ENCODE measurements at places on chromosomes 11 and 22.
A peak's percentile ranks its signal among the peaks of the same experiment; 100 is the strongest.

- DNase-seq: no peak
Observed at GRCh38 chr11:121894581-121894980, 221.4 kb downstream of the BLID start.

- no peak for DNase-seq
Observed at GRCh38 chr22:19750507-19751490, 9.8 kb upstream of the TBX1 start.

DNA sequence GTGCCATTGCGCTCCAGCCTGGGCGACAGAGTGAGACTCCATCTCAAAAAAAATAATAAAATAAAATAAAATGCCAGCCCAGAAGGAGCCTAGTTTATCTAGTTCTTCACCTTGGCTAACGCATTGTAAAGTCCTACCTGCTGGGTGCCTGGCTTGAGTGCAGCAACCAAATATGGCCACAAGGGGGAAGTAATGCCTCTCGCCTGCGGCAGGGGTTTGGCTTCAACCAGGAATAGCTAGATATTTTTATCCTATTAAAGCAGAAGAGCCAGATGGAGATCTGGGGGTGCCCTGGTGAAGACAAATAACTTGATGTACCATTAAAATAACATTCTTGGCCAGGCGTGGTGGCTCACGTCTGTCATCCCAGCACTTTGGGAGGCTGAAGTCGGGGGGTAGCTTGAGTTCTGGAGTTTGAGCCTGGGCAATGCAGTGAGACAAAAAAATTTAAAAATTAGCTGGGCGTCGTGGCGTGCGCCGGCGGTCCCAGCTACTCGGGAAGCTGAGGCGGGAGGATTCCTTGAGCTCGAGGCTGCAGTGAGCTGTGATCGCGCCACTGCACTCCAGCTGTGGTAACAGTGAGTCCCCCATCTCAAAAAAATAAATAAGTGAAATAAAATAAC lies 20.6 kb upstream of the PLEKHB1 start:
- peak; percentile 84 for DNase-seq

- no peak for DNase-seq
Observed at GRCh38 chr11:64990222-64990923, 6.4 kb downstream of the BATF2 start.

DNA sequence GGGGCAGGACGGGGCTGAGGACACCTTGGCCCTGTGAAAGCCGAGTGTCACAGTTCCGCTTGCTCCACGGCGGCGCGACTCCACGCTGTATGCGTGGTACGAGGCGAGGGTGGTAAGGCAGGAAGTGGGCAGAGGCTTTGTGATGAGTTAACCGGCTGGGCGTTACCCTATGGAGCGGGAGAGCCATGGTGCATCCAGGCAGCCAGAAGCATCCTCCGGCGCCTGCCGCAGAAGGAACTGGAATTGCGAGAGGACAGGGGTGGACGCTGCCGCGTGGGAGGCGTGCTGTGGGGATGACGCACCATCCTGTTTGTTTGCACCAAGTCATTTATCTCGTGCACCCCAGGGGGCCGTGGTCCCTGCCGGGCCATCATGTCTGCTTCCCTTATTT lies 643.9 kb downstream of the BRD1 start:
- no peak for DNase-seq

- no peak for DNase-seq
Observed at GRCh38 chr11:105211806-105212554, 72.4 kb upstream of the CARD18 start.

DNA sequence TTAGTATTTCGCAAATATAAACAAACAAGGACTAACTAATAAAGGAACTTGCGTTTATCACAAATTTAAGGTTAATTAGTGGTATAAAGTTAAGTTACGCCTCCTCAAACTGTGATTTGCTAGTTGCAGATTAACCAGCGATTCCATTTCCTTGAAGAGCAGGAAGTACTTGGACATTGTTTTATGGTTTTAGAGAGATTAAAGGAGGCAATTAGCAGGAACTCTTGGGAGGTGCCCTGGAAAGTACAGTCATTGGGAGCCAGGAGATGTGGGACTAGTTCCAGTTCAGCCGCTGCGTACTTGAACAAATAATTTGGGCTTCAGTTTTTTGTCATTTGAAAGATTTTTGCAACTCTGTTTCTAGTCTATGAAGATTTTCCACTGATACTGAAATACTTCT lies 3.3 kb downstream of the FAM118B start:
- peak; percentile 47 for DNase-seq

DNA sequence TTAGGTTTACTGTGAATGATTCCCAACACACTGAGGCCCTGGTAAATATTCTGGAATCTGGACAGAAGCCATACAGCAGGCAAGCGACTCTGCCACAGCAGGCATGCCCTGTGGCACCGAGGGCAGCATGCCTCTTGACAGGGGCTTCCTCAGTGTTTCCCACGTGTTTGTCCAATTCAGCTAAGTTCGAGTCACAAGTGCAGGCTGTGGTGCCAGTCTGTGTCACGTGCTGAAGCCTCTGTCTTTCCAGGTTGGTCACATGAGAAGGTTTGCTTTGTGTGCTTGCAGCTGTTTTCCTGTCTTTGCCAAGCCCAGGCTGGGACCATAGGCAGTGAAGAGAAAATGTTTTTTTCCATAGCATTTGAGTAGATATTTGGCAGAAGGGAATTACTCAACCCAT lies 2.4 kb upstream of the PPFIBP2 start:
- DNase-seq: peak; percentile 32

- peak; percentile 58 for DNase-seq
Observed at GRCh38 chr11:2122222-2122906, 16.8 kb downstream of the IGF2 start.

GRCh38 chr11:17015627-17016126 lies 1.5 kb upstream of the PLEKHA7 start:
- DNase-seq: no peak

GRCh38 chr11:2143799-2144543 lies 4.8 kb upstream of the IGF2 start:
- DNase-seq: peak; percentile 60

DNA sequence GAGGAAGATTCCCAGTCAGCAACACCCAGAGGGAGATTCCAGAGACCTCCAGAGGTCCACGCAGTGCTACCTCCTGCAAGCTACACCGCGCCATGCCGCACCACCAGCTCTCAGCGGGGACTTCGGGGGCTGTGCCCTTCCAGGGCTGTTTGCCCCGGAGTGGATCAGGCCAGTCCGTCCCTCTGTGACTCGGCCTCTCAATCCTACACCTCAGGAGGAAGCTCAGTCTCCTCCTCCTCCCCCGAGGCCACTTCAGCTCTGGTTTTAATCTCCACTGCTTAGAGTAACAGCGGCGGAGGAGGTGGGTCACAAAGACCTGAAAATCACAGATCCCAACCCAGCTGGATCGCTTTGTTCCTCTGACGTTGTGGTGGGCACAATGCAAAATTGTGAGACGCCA lies 68.6 kb downstream of the PHF21B start:
- no peak for DNase-seq

DNA sequence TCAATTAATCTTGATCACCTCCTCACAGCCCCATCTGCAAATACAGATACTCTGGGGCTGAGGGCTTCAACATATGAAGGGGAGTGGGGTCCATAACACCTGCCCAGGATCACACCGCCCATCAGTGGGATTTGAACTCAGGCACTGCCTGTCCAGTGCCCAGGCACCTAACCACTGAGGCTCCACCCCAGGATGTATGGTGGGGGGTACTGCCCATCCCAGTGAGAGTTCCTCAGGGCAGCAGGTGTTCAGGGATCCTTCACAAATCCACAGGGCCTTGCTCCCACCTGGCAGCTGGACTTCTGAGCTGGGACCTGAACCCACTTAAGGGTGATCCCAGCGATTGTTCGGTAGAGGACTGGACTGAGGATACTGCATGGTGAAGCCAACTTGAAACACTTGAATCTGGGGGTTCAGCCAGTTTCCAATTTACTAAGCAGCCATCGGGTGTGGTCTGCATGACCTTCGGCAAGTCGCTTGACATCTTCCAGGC lies 33.3 kb downstream of the PRDM11 start:
- no peak for DNase-seq

DNA sequence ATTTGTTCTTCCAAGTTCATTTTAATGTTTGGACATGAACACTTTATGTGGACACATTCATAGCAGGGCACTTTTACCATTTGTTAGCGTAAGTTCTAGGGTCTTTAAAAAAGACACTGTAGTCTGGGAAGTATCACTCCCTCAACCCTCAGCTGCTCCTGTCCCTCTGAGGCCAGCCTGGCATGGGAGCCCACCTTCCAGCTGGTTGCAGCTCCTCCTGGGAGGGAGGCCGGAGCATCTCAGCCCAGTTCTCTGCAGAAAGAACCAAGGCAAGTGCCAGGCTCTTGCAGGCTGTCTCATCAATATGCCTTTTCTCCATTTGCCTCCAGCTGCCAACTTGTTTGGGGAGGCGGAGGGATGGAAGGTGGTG lies 150.6 kb downstream of the OPCML start:
- DNase-seq: no peak

- no peak for DNase-seq
Observed at GRCh38 chr11:88377646-88378045, 40.1 kb upstream of the CTSC start.

DNA sequence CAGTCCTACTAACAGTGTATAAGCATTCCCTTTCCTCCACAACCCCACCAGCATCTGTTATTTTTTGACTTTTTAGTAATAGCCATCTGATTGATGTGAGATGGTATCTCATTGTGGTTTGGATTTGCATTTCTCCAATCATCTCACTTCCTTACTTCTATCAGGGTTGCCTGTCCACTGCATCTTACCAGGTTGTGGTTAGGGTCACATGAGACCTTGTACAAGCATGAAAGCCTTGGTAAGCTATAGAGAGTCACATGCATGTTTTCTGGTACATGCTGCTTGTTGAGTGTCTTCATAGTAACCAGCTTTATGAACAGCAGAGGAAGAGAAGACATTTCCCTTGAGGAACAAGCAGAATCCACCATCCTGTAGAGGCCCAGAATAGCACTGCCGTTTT lies 102.9 kb upstream of the PAX6 start:
- DNase-seq: no peak

- no peak for DNase-seq
Observed at GRCh38 chr22:19615001-19615461, 90.8 kb upstream of the CLDN5 start.

GRCh38 chr11:17931595-17931994 lies 81.3 kb downstream of the SERGEF start:
- no peak for DNase-seq

- no peak for DNase-seq
Observed at GRCh38 chr11:73291781-73292524, 16.1 kb upstream of the ARHGEF17 start.

- DNase-seq: peak; percentile 80
Observed at GRCh38 chr11:30488304-30488998, 97.7 kb downstream of the MPPED2 start.

DNA sequence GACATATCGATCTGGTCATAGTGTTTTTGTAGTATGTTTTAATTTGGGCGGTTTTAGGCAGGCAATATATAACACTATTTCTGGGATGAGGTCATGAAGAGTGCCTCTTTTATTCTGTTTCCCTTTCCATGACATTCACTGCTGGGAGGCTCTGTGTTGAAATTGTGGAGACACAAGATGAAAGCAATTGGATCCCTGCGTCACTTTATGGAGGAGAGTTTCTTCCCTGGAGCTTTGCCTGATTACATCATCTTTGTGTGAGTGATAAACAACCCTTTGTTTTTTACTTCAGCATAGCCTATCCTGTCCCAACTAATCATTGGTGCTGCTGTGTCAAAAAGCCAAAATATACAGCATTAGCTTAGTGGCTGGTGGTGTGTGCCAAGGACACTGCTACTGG lies 48.6 kb downstream of the PARVG start:
- DNase-seq: no peak

GRCh38 chr11:63873311-63873710 lies 34.4 kb downstream of the MARK2 start:
- DNase-seq: no peak

DNA sequence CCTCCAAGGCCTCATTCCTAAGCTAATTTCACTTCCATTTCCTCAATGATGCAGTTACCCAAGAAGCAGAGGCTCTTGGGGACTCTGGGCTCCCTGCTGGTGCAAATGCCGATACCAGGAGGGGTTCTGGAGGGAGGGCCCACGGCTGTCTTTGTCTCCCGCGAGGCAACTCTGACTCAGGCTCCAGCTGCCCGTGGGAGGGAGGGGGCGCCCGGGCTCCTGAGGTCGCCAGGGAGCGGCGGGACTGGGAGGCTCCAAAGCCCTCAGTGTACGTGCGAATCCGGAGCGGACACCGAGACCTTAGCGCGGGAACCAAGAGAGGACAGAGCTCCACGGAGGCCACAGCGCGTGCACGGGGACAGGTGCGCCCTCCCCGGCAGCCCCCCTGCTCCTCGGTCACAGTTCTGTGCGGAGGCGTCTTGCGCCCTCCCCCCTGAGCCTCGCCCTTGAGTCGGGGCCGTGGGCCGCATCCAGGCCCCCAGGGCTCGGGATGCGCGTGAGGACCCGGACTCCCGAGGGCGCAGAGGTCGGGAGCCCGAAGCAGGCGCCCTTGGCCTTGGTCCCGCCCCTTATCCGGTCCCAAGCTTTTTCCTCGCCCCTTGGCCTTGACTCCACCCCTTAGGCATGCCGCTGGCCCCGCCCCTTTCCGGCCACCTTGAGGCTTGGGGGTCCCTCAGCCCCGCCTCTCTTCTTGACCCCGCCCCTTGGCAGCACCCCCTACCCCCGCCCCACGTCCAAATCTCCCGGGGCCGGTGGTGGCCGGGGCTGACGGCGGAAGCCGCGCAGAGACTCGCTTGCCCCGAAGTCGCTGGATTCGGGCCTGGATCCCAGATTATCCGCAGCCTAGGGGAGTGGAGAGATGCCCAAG lies 4.7 kb upstream of the SHISA8 start:
- peak; percentile 66 for DNase-seq

DNA sequence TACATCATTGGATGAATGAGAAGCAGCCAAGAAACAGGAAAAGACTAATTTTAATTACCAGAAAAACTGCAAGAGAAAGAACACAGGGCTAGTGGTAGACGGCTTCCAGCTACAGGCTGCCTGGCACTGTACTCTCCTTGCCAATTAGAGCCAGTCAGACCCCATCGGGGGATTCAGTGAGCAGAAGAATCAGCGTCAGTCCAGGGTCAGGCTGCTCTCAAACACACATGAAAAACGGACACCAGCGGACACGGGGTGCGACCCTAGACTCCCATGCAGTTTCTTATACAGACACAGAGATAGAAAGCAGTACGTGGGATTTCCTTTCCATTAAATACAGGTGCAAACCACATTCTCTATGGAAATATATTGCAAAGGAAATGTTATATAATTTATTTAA lies 1.1 kb upstream of the CNTN5 start:
- no peak for DNase-seq

All from hepatocyte (in vitro differentiated cells).